ENCODE measurements at places on chromosomes 4 and X.

- DNase-seq = no peak
Observed at GRCh38 chr4:2069986-2070385, 10.9 kb downstream of the NAT8L start.

GRCh38 chr4:22237155-22237751 is 278.6 kb downstream of the ADGRA3 start:
- peak; percentile 10 for DNase-seq

DNA sequence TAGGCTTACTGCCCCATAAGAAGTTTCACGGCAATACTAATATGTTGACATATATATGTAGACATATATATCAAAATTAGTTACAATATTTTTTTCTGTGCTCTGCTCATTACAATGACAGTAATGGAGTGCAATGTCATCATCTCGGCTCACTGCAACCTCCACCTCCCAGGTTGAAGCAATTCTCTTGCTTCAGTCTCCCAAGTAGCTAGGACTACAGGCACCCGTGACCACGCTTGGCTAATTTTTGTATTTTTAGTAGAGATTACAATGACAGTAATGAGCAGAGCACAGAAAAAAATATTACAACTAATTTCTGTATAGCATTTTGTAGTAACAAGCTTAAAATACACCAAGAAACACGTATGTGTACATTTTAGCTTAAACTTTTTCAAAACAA is 7.6 kb downstream of the EIF4E start:
- no peak for DNase-seq

DNA sequence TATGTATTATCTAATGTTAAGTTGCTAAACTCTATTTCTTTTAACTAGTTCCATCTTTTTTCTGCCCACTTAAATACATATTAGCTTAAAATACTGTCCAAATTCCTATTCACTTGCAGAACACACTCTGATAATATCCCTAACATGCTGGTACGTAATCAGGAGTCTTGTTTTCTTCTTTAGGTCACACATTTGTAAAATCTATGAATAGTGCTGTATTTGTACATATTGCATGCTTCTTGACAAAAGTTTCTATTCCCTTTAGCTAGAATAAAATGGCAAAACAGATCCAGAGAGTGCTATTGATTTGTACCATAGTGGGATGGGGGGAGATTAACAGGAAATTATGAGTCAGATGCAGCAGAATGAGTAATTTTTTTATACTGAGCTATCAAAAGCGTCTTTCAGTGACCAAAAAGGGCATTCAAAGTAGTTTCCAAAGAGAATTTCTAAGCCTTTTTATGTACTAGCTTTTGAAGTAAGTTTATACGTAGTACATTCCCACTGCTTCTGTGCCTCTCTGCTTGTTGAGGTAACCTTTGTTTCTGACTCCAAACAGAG is 126.5 kb downstream of the PTPN13 start:
- peak; percentile 3 for DNase-seq

DNA sequence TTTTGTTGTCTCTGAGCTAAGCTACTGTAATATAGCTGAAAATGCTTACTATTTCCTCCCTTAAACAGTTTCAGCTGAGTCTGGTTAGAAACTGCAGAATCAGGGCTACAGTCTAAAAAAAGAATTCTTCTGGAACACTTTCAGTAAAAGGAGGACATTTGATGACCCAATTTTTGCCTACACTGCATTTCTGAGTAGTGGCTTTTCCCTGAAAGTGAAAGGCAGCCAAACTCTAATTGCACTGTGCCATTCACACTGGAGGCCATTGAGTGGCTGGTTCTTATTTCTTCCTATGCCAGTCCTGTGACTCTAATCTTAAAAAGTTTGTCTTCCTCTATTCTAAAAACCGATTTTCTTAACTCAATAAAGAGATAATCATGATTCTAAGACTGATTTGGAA is 526.0 kb downstream of the CFAP47 start:
- DNase-seq = no peak

GRCh38 chr4:13523591-13524503 is 20.5 kb downstream of the NKX3-2 start:
- DNase-seq = no peak

DNA sequence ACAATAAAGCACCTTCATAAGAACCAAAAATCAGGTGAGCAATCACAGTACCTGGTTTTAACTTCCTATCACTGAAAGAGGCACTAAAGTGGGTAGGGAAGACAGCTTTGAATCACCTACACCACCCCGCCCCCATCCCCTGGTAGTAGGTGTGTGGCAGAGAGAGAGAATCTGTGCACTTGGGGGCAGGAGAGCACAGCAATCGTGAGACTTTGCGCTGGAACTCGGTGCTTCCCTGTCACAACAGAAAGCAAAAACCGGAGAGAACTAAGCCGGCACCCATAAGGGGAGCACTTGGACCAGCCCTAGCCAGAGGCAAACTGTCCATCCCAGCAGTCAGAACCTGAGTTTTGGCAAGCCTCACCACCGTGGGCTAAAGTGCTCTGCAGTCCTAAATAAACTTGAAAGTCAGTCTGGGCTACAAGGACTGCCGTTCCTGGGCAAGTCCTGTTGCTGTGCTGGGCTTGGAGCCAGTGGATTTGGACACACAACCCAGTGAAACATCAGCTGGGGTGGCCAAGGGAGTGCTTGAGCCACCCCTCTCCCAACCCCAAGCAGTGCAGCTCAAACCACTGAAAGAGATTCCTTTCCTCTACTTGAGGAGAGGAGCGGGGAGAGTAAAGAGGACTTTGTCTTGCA is 32.1 kb downstream of the NDUFB11 start:
- no peak for DNase-seq

GRCh38 chr4:169032194-169032593 is 22.1 kb upstream of the CBR4 start:
- DNase-seq = no peak

DNA sequence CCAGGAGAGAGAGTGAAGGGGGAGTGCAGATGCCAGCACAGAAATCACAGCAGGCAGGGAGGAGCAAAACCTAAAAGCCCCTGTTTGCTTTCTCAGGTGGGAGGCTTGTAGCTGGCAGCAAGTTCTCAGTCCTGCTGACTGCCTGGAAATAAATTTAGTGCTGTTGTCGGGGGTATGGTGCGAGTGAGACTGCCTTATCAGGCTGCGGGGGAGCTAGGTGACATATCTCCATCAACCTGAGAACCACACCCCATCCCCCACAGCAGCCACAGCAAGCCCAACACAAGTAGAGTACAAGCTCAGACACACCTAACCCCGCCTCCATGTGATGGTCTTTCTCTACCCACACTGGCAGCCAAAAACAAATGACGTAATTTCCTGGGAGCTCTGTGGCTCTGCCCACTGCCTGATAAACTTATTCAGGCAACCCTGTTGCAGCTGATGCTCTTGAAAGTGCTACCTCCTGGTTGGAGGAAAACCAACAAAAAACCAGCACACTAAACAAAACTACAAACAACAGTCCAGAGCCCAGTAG is 953.4 kb upstream of the NDST4 start:
- DNase-seq = no peak

GRCh38 chrX:40434947-40435346 is 145.8 kb upstream of the ATP6AP2 start:
- peak; percentile 9 for DNase-seq

DNA sequence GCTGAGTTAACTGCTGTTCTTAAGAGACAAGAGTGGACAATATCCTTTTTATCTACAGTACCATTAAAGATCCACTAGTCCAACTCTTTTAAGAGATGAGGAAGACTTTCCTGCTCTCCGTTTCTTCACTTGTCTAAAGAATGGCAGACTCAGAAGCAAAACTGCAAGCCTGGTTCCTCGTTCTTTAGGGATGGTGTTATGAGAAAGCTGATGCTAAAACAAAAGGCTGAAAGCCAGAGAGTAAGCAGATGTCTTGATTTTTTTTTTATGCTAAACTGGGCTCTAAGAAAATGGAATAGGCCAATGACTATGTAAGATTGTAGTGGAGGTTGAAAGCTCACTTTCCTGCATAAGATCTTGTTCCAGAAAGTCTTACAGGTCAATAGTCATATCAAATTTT is 78.1 kb downstream of the CNGA2 start:
- DNase-seq = no peak

- no peak for DNase-seq
Observed at GRCh38 chr4:84901740-84902281, 64.7 kb downstream of the WDFY3 start.

- no peak for DNase-seq
Observed at GRCh38 chr4:10496200-10496599, 39.0 kb upstream of the ZNF518B start.

DNA sequence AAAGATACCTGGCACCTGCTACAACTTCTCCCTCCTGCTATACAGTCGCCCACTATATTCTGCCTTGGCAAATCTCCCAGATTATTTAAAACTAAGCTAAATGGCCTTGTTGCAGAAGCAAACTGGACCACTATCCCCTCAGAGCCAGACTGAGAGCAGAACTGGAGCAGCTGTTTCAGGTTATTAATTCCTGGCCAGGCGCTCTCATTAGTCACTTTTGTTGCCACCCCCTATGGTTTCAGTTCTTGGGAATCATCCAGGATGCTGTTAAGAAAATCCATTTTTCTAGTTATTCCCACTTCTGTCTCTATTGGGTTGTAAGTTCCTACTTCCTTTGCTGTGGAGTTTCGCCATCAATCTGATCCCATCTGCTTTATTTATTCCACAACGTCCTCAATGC is 30.1 kb downstream of the ADGRA3 start:
- DNase-seq = no peak

GRCh38 chrX:39772057-39772832 is 325.5 kb downstream of the BCOR start:
- DNase-seq = peak; percentile 67

DNA sequence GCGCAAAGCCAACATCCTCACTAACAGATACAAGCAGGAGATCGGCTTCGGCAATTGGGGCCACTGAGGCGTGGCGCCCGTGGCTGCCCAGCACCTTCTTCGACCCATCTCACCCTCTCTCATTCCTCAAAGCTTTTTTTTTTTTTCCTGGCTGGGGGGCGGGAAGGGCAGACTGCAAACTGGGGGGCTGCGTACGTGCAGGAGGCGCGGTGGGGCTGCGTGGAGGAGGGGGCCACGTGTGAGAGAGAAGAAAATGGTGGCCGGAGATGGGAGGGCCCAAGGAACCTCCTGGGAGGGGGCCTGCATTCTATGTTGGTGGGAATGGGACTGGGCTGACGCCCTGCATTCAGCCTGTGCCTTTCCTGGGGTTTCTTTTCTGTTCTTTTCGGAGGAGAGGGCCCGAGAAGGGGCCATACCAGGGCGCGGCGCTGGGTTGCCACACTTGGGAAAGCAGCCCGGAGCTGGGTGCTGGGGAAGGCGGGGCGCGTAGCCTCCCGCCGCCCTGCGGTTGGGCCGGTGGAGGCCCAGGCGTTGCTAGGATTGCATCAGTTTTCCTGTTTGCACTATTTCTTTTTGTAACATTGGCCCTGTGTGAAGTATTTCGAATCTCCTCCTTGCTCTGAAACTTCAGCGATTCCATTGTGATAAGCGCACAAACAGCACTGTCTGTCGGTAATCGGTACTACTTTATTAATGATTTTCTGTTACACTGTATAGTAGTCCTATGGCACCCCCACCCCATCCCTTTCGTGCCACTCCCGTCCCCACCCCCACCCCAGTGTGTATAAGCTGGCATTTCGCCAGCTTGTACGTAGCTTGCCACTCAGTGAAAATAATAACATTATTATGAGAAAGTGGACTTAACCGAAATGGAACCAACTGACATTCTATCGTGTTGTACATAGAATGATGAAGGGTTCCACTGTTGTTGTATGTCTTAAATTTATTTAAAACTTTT is 4.5 kb downstream of the MID1IP1 start:
- peak; percentile 60 for DNase-seq

DNA sequence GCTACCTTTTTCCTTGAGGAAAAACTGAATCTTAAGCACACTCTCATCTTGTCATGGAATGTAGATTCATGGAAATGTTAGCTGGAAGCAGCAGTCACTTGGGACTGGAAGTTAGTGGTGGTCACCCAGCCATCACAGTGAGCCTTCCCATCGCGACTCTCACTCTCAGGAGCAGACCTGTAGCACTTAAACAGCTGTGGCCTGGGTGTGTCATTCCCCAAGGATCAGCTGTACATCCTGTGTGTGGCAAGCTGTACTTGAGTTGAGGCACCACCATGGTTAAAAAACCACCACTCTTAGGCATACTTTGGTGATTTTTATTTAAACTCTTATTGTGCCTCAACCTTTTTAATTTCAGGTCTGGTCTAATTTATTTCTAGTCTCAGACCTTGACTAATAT is 46.7 kb downstream of the JADE1 start:
- DNase-seq = no peak

- no peak for DNase-seq
Observed at GRCh38 chrX:9467146-9467545, 2.3 kb downstream of the TBL1X start.

DNA sequence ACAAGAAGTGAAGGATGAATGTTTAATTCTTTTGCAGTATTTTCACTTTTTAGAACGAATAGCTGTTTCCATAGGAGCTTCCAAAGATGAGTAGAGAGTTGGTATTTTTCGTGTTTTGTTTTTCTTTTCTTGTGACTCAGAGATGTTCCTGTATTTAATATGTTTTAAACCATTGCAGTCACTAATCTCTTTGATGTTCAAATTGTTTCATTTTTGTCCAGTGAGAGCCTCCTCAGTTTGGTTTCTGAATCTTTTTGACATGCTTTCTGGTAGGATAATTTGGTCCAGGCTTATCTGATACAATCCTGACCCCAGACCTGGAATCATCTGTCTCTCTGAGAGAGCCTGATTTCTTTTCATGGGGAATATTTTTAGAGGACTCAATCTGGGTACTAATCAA is 41.6 kb downstream of the BEX3 start:
- no peak for DNase-seq

Measured in urothelium cell line (cell line).